ENCODE measurements at places on chromosomes 1 and 21.

DNA sequence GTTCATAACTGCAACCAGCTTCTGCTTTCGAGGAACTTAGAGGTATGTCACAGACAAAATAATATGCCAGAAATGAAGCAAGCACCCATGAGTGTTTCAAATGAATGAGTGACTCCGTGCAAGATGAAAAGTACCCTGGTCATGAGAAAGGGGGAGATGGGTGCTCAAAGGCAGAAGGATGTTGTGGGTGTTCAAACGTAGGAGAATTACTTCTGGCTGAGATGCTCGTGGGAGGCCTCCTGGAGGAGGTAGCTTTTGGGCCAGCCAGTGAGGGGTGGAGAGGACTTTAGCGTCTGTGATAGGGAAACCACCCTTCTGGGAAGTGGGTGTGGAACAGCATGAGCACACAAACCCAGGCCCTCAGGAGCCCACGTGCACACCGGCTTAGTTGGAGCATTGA, 113.8 kb downstream of the SYF2 start:
- no peak for DNase-seq

DNA sequence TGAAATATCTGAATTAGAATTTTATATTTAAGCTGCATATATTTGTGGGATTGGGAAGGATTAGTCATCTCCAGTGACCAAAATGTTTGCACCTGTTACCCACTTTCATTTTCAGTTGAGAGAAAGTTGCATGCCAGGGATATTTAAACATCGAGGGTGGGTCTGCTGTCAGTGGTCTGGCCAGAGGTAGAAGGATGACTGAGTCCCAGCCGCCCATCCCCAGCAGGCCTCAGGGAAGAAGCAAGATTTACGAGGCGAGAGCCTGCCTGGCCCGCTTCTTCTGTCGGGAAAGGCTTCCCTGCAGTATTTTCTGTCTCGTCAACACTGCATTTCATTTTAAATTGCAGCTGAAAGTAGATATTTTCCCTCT, 1.4 kb upstream of the MAN1C1 start:
- DNase-seq: no peak

DNA sequence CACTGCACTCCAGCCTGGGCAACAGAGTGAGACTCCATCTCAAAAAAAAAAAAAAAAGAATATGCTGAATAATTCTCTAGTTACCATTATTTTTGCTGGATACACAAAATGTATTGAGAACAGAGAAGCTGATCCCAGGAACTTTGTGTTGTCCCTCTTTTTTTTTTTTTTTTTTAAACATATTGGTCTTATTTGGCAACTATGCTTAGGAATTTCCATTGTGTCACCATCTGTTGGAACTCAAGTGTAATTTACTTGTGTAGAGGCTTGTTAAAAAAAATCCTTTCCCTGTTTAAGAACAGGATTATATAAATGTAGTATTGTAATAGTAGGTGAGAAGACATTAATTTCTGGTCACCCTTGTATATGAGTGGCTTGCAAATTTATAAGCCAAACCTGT, 28.6 kb downstream of the CAMSAP2 start:
- no peak for DNase-seq

DNA sequence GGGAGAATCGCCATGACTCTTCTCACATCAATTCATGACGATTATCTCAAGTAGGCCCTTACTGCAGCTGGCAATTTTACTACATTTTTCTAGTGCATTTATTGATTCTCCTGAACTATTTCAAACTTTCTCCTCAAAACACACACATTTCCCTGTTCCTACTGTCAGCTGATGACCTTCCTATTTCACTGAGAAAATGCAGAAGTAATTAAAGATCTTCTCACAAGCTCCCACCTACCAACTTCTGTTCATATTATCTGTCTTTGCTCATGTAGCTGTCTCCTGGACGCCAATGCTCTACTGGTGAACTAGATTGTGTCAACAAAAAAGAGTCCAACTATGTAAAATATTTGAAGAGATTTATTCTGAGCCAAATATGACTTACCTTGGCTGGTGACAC, 36.4 kb upstream of the FASLG start:
- no peak for DNase-seq

DNA sequence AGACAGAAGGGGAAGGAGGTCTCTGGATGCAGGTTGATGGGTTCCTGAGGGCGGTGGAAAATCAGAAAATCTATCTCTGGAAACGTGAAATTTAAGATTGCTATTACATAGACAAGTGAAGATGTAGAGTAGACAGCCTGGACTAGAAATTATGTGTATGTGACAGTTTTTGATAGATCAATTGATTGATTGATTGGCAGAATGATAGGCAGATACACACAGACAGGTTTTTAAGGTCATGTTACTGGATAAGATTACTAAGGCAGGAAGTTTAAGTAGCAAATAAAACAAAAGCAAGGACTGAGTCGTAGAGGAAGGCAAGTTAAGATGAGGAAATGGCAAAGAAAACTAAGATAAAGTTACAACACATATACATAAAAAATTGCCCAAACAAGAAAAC, 124.7 kb downstream of the RGS21 start:
- DNase-seq: no peak

DNA sequence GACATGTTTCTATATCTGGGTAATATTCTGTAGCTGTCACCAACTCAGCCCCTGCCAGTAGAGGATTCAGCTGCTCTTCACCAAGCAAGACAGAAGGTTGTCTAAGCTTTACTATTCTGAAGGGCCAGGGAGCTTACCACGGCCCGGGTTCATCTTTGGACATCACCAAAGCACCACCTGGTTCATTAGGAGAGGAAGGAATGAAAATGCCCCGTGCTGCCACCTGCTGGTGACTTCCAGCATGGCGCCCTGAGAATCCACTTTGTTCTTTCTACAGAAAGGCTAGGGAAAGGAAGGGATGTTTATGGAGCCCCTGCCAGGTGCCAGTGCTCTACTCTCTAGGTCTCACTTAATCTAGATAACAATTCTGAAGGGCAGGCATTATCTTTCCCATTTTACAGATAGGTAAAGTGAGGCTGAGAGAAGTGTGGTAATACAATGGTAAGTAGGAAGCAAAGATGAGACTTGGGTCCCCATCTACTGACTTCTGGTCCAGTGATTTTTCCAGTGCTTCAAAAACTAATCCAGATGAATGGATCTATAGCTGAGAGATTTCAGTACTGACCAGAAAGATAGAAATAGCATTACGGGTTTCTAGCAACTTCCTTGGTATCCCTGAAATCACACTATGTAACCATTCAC, 79.5 kb downstream of the BEND5 start:
- peak; percentile 68 for DNase-seq

- no peak for DNase-seq
Observed at GRCh38 chr21:33686386-33686785, 44.1 kb downstream of the ITSN1 start.
